Fibroblast of skin of right biceps (primary cell): ENCODE measurements at places on chromosomes 12 and 14.
A peak's percentile ranks its signal among the peaks of the same experiment; 100 is the strongest.

GRCh38 chr12:121443193-121443870 lies 43.4 kb downstream of the RNF34 start:
- peak; percentile 67 for DNase-seq

GRCh38 chr12:45363903-45364302 lies 148.0 kb downstream of the ANO6 start:
- DNase-seq, result no peak

DNA sequence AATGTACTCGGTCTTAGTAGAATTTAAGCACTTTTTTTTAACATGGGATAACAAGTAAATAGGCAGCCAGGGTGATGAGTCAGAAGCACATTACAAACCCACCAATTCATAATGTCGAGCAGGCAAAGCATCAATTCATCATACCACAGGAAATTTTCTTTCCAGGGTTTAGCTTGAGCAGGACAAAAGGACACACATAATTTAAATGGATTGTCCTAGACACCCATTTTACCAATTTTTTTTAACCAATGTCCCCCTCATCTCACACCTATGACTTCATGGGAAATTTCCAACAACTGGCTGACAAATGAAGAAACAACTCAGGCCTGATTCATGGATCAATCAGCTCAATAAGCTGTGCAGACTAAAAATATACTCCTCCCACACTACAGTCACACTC lies 58.8 kb upstream of the FOXG1 start:
- DNase-seq, result peak; percentile 77

DNA sequence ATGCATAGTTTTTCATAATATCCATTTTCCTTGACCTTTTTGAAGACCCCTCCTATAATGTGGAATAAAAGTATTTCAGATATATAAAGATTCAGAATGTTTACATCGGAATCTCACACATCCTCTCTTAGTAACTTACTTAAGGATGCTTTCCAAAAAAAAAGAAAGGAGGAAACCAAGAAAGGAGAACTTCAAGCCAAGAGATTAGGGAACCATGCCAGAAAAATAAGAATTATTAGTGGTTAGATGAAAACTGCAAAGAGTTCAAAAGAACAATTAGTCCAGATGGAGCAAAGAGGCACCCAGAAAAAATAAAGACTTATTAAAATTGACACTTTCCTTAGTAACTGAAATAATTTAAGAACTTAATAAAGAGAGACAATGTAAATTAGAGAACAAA lies 179.2 kb downstream of the DUSP6 start:
- DNase-seq, result no peak

DNA sequence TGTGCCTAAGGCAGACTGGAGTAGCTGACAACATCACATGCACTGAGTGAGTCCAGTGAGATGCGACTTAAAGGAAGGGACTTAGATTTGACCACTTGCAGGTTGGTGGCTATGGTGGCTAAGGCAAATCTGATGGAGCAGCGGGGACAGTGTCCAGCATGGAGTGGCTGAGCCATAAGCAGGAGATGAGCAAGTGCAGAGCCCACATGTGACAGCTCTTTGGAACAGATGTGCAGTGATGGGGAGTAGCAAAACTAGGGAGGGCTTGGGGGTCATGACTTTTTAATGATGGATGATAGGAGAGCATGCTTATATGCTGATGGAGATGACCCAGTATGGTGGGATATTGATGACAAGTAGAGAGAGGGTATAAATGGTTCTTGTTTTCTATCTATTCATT lies 80.2 kb downstream of the PELI2 start:
- no peak for DNase-seq

DNA sequence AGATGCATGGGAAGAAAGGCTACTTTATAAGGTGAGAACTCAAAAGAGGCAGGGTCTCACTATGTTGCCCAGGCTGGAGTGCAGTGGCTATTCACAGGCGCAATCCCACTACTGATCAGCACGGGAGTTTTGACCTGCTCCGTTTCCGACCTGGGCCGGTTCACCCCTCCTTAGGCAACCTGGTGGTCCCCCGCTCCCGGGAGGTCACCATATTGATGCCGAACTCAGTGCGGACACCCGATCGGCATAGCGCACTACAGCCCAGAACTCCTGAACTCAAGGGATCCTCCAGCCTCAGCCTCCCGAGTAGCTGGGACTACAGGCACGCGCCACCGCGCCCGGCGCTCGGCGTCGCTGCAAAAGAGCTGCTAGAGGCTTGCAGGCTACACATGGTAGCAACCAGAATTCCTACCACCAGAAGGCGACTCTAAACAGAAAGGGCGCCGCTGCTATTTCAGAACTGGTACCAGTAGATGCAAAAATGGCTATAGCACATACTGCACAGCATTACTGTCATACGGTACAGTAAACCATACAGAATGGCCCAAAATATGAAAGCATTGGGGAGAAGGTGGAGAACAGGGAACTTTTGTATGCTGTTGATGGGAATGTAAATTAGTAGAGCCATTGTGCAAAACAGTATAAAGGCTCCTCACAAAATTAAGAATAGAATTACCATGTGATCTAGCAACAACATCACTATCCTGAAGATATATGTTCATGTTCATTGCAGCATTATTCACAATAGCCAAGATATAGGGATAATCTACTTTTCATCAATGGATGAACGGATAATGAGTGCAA lies 1.2 kb upstream of the NEMF start:
- DNase-seq, result peak; percentile 81

DNA sequence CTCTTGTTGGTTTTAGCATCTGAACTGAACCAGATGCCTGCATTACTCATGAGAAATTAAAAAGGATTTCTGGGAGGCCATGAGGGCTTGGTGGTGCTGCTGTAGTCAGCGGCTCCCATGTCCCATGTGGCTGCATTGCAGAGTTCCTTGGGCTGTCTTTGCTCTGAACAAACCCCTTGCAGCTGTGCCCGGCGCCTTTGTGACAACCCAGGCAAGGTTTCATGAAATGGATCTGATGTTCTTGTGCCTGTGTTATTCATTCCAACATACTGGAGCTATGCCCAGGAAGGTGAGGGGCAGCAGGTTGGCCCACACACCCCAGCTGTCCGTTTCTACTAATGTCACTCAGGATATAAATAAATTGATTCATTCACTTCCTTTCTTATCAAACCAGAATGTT lies 40.8 kb downstream of the TGFB3 start:
- peak; percentile 34 for DNase-seq

GRCh38 chr14:44412858-44413569 lies 94.1 kb downstream of the FSCB start:
- no peak for DNase-seq

DNA sequence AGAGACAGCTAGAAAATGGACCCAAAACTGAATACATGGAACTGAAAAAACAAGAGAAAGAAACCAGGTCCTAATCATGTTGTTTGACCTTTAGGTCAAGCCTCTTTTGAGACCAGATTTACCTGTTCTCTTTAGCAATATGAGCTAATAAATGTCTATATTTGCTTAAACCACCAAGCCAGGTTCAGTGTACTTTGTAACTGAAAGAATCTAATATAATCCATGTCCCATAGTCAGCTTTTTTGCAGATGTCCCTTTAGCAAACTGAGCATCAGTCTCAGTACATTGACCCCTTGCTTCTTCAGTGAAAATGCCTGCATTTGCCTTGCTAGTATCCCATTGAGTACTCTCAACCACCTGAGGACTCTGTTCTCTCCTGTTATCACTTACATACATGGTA lies 61.7 kb downstream of the PLCZ1 start:
- DNase-seq, result no peak

GRCh38 chr12:64609536-64610078 lies 688 bp upstream of the RASSF3 start:
- DNase-seq, result no peak

DNA sequence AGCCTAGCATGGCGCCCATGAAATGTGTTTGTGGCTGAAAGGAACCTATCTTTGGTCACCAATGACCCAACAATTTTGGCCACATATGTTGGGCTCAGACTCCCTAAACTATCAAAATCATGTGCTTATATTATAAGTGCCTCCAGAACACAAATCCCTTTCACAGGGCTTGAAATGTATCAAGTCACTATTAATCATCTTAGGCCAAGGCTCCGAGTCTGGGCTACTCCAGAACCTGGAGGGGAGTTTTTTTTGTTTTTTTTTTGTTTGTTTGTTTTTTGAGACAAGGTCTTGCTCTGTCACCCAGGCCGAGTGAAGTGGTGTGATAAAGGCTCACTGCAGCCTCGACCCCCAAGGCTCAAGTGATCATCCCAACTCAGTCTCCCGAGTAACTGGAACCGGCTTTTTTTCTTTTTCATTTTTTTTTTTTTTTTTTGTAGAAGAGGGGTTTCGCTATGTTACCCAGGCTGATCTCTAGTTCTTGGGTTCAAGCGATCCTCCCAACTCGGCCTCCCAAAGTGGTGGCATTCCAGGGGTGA lies 989 bp upstream of the DRAM1 start:
- DNase-seq, result no peak

DNA sequence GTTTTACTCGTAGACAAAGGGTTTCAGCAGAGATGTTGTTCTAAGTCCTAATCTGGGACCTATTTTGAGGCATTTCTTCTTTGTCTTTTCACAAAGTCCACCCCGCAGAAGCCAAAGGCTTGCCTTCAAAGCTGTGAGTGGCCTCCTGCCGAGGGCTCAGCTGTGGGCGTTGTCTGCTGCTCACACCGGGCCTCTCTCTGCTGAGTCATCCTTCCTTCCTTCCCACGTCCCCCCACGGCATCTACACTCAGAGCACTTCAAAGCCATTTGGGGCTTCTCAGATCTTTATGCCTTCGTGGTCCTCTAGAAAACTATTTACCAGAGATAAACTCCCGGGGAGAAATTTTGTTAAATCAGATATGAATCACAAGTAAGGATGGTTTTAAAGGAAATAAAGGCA lies 115.9 kb upstream of the TMPO start:
- peak; percentile 79 for DNase-seq

GRCh38 chr14:58060898-58061297 lies 91.1 kb downstream of the ARMH4 start:
- no peak for DNase-seq

GRCh38 chr14:60589442-60589841 lies 59.8 kb downstream of the SIX1 start:
- no peak for DNase-seq

DNA sequence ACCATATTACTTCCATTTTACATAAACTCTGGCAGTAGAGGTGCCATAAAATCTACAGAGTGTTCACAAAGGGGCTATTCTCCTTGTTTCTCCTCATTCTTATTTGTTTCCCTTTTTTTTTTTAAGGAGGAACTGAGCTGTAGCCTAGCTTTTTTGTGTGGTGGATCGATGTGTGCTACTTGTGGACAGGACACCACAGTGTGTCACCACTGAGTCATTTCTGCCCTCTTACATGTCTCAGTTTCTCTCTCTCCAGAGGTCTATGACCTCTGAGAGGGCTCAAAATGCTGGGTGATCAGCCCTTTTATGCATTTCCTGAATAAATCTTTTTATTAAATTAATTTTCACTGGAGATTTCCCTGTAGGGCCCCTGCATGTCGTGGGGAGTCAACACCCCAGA lies 370.2 kb downstream of the ADGRD1 start:
- DNase-seq, result no peak

DNA sequence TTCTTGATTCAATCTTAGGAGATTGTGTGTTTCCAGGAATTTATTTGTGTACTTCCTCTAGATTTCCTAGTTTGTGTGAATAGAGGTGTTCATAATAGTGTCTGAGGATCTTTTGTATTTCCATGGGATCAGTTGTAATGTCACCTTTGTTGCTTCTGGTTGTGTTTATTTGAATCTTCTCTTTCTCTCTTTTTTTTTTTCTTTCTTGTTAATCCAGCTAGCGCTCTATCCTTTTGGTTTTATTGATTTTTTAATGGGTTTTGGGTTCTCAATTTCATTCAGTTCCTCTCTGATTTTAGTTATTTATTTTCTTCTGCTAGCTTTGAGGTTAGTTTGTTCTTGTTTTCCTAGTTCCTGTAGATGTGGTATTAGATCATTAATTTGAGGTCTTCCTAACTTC lies 242.5 kb downstream of the SEC23A start:
- no peak for DNase-seq

GRCh38 chr14:96257056-96257455 lies 1.0 kb downstream of the BDKRB1 start:
- DNase-seq, result no peak

DNA sequence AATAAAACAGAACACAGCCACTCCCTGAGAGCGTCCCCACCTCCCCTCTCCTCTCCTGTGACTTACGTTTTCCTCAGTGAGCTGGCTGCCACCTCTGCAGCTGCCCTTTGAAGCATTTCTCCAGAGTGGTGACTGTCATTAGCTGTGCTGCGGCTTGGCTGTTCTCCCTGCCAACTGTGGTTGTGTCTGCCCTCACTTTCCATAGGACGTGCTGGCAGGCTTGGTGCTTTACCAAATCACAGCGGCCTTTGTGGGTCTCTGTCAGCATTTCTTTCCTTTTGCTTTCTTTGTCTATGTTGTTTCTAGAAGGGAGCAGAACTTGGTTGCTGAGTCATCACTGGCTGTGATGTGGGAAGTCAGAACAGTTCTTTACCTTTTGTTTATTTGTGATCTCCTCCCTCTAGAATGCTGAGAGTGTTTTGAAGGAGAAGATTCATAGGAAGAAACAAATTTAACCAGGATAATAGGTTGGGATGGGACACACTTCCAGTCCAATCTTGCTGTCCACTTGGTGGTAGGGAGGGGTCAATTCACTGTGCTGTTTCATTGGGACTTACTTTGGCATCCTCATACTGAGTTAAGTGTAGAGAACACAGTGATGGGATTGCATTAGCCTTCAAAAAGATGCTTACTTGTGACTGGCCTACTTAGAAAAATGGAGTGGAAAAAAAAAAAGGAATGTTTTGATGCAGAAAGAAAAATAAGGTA lies 88.2 kb downstream of the TMX1 start:
- peak; percentile 55 for DNase-seq

- DNase-seq, result no peak
Observed at GRCh38 chr12:58306266-58307000, 365.1 kb downstream of the ATP23 start.

DNA sequence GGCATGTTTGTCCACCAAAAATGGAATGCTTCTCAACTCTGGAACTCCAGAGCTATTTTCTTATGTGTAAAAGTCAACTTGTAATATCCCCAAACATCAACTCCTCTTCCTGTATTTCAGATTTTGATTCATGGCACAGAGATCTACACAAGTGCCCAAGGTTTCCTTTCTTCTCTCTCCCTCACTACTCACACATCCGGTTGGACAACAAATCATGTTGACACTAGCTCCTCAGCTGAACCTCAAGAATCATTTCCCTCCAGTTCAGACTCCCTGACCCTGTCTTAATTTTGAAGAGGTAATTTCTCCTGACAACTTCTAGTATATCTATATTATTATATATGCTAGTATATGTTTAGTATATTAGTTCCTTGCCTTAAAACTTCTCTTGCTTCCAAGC lies 485.4 kb upstream of the CCDC196 start:
- DNase-seq, result no peak

DNA sequence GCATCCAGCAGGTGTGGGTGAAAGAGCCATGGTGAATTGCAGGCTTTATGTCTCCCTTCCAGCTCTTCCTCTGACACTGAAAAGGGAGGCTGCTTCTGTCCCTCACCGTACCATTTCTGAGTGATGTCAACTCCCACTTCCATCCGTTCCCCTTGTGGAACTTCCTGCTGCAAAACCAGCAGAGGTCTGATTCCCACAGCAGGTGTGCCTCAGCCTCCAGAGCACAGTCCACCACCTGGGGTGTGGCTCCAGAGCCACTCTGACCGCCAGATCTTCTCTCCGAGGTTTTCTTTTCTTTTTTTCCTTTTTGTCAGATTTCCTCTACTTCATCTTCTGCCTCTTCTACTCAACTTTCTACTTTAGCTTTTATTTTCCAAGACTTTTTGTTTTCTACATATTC lies 62.7 kb downstream of the CDC42BPB start:
- no peak for DNase-seq

GRCh38 chr12:107557026-107557425 lies 128.6 kb upstream of the PWP1 start:
- no peak for DNase-seq
